Cerebellum (tissue), 4 donors: ENCODE measurements at places on chromosomes 6 and 20.

DNA sequence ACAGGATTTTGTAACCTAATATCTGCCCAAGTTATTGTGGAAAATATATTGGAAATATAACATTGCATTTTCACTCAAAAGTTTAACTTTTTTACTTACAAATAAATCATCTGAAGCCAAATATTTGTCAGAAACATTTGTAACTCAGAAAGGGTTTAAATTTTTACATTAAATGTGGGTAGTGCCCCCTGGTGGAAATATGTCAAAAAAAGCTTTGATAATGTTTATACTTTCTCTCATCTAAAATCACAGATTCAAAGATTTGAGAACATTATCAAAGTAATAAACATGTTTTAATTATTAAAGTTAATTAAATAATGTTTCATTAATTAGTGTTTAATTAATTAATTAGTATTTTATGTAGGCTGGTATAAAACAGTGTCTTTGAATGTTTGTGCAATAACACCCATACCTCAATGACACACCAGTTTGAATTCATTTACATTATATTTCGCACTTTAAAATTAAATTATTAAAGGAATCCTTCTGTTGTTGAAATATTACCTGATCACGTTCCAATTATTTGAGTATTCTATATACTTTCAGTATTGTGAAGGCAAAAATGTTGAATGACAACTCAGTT is 320.1 kb upstream of the FKBP1C start:
- no peak for DNase-seq

- peak; percentile 53 for DNase-seq
Measured at GRCh38 chr20:59678951-59679350, 74.6 kb downstream of the PHACTR3 start.

- DNase-seq = no peak
Measured at GRCh38 chr6:34316431-34317171, 67.8 kb upstream of the SMIM29 start.

GRCh38 chr6:14635195-14635594 is 517.6 kb downstream of the CD83 start:
- DNase-seq = no peak

DNA sequence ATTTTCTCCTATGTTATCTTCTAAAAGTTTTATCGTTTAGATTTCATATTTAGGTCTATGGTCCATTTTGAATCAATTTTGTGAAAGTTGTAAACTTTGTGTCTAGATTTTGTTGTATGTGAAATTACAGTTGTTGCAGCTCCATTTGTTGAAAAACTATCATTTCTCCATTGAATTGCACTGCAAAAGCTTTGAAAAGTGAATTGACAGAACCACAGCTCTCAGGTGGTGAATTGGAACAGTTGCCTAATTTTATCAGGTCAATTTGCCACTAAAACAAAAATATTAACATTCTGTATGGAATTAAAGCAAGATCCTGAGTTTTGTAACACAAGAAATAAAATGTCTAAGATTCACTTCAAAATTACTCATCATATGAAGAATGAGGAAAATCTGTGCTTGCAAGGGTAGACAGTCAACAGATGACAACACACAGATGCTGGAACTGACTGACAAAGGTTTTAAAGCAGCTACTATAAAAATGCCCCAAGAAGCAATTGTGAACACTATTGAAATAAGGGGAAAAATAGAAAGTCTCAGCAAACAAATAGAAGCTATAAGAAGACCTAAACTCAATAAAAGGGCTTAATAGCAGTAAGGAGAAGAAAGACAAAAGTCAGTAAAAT is 346.7 kb downstream of the PAX1 start:
- no peak for DNase-seq

DNA sequence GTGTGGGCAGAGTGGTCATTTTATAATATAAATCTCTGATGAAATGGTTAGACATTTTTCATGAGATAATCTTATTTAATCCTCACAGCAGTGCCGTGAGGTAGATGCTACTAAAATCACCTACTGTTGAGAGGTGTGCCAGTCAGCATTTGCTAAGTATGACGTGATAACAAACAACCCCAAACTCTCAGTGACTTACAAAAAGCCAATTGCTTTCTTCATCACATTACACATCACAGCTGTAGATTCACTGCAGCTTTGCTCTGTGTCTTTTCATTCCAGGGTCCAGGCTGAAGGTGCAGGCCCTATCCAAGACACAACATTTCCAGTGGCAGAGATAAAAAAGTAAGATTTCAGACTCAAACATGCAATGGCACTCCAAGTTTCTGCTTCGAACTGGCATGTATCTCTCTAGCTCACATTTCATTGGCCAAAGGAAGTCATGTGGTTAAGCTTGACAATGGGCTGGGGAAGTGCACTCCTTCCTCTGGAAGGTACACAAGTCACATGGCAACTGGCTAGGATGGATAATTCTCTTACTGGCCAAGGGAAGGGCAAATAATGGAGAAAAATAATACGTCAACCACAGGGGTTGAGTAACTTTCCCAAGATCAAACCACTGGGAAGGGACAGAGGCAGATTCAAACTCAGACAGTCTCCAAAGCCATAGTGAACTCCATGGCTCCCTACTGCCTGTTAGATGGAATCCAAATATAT is 69.5 kb upstream of the EPB41L1 start:
- no peak for DNase-seq

GRCh38 chr6:63643862-63644261 is 8.3 kb downstream of the PHF3 start:
- DNase-seq = no peak

- DNase-seq = no peak
Measured at GRCh38 chr6:114284281-114284680, 58.5 kb downstream of the HS3ST5 start.

DNA sequence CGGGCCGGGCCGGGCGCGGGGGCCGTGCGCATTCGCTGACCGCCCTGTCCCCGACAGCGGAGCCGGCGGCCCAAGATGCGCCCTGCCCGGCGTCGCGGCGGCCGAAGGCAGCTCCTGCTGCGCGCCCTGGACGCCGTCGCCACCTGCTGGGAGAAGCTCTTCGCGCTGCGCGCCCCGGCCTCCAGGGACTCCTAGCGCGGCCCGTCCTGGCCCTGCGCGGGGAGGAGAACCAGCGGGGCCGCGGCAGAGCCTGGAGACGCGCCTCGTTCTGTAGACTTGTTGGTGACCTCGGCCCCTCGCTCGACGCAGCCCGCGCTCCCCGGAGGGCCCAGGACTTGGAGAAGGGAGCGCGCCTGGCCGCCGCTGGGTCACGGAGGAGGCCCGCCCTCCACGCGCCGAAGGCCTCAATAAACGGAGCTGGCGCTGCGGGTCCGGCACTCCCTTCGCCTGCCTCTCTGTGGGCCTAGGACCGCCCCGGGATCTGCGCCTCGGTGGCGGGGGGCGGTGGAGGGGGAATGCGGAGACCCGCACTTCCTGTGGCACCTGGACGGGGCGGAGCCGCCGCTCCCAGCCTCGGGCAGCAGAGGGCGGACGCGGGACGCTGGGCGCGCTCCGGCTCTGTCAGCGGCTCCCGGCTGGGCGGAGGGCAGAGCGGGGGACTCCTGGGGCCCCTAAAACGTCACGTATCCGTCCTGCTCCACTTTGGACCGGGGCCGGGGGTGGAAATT is 2.7 kb downstream of the C20orf204 start:
- peak; percentile 83 for DNase-seq

DNA sequence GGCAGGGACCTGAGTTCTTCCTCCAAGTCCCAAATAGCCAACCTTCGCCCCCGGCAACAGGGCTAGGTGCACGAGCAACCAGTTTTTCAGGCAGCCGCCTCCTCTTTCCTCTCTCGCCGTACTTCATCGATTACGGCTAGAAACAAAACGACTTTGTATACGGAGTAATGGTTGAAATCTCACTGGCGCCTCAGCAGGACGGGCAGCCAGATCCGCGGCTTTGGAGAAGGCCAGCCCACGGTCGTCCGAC is 333 bp upstream of the SMIM13 start:
- DNase-seq = no peak
